Tibial artery (tissue), 4 donors: ENCODE measurements at places on chromosomes 11 and 22.
A peak's percentile ranks its signal among the peaks of the same experiment; 100 is the strongest.

GRCh38 chr22:26894362-26894761 lies 237.0 kb downstream of the MIAT start:
- H3K4me1 ChIP-seq, result peaks cover 41% of the 10 kb centered on the region
- H3K4me3 ChIP-seq, result no peak overlapping the region
- DNase-seq, result no peak
- H3K36me3 ChIP-seq, result no peaks in the 10 kb centered on the region

DNA sequence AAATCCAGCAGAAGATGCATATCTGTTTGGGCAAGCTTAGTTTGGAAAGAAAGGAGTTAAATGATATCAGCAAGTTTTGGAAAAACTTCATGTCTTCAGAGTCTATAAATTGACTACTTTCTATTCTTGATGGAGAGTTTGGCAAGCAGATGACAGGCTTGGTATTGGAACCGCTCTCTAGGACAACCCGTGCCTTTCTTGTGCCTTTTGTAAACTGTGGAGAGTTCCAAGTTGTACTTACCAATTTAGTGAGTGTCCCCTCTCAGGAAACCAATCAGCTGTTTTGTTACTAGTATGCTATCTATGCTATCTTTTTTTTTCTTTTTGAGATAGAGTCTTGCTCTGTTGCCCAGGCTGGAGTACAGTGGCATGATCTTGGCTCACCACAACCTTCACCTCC lies 43.7 kb upstream of the CTTN start:
- no peaks in the 10 kb centered on the region for H3K27me3 ChIP-seq
- H3K27ac ChIP-seq, result no peak overlapping the region
- H3K4me1 ChIP-seq, result peaks cover 6% of the 10 kb centered on the region
- DNase-seq, result no peak

- H3K27ac ChIP-seq, result no peak overlapping the region
- H3K36me3 ChIP-seq, result no peaks in the 10 kb centered on the region
- H3K27me3 ChIP-seq, result no peaks in the 10 kb centered on the region
- H3K4me3 ChIP-seq, result no peak overlapping the region
These were observed 35.5 kb upstream of the GAB4 start for GRCh38 chr22:17043521-17043920.

- no peaks in the 10 kb centered on the region for H3K27me3 ChIP-seq
- no peak overlapping the region for H3K4me3 ChIP-seq
- H3K27ac ChIP-seq, result peak overlapping the region; percentile 70
- peaks cover 19% of the 10 kb centered on the region for H3K4me1 ChIP-seq
- DNase-seq, result no peak
- H3K36me3 ChIP-seq, result no peaks in the 10 kb centered on the region
These were observed 19.8 kb upstream of the PGM2L1 start for GRCh38 chr11:74417860-74418508.

- no peaks in the 10 kb centered on the region for H3K27me3 ChIP-seq
- no peaks in the 10 kb centered on the region for H3K36me3 ChIP-seq
- no peak for DNase-seq
- no peaks in the 10 kb centered on the region for H3K4me1 ChIP-seq
These were observed 55.7 kb downstream of the MYO18B start for GRCh38 chr22:25797498-25798290.

DNA sequence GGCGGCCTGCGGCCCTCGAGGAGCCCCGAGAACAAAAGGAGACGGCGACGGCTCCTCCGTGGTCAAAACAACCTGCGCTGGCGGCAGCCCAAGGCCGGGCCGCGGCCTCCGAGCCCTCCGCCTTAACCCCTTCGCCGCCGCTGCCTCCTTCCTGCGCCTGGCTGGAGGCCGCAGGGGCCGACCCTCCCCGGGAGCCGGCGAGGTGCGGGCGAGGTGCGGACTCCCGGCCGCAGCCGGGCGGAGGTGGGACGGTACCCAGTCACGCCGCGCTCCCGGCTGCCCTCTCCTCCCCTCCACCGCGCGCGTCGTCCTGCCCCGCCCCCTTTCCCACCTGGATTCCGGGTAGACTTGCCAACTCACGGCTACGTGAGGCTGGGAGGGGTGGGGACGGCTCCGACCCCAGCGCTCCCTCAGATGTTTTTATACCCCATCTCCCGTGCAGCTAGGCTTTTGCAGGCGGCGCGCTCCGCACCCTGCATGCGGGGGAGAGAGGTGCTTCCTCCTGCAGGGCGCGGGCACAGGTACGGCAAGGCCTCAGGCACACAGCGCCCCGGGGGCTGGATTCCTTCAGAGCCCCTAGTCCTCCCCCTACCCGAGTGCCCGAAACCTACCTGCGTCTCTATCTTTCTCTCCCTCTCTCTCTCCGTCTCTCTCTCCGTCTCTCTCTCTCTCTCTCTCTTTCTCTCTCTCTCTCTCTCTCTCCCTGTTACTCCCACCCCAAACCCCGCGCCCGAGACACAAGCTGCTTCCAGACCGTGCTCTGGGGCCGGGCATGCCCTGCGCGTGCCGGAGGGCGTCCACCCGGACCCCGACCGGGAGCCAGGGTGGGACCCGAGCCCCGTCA lies 2.0 kb downstream of the PDGFB start:
- peak overlapping the region; percentile 38 for H3K27ac ChIP-seq
- no peaks in the 10 kb centered on the region for H3K27me3 ChIP-seq
- no peak for DNase-seq
- no peaks in the 10 kb centered on the region for H3K36me3 ChIP-seq
- H3K4me3 ChIP-seq, result peak overlapping the region; percentile 48

GRCh38 chr11:109304159-109304558 lies 117.8 kb upstream of the C11orf87 start:
- no peaks in the 10 kb centered on the region for H3K4me1 ChIP-seq
- no peak for DNase-seq
- no peak overlapping the region for H3K27ac ChIP-seq
- no peak overlapping the region for H3K4me3 ChIP-seq
- H3K27me3 ChIP-seq, result no peaks in the 10 kb centered on the region

GRCh38 chr11:68753300-68753699 lies 2.0 kb upstream of the TESMIN start:
- H3K4me1 ChIP-seq, result peaks cover 21% of the 10 kb centered on the region
- no peaks in the 10 kb centered on the region for H3K27me3 ChIP-seq
- no peak overlapping the region for H3K27ac ChIP-seq

- no peaks in the 10 kb centered on the region for H3K4me1 ChIP-seq
- no peaks in the 10 kb centered on the region for H3K27me3 ChIP-seq
These were observed 15.5 kb upstream of the MS4A12 start for GRCh38 chr11:60477035-60477445.

GRCh38 chr22:28180804-28181731 lies 262.0 kb upstream of the PITPNB start:
- peaks cover 22% of the 10 kb centered on the region for H3K4me1 ChIP-seq
- no peaks in the 10 kb centered on the region for H3K27me3 ChIP-seq
- no peak overlapping the region for H3K4me3 ChIP-seq
- H3K36me3 ChIP-seq, result no peaks in the 10 kb centered on the region
- no peak overlapping the region for H3K27ac ChIP-seq
- DNase-seq, result no peak

DNA sequence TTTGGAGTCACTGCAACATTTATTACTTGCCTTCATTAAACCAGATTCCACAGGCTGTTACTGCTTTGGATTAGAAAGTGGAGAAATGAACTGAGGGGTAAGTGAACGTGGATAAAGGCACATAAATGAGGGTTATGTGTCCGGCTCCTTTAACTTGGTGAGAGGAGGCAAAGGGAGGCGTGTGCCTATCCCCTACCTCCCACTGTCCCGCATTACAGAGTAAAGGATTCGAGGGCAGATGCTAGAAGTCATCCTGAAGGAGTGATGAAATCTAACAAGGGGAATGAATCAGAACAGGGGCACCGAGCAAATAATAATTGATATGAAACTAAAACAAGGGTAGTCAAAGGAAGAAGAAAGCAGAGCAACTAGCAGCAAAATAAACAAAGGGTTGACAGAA lies 147.2 kb downstream of the GRIA4 start:
- DNase-seq, result no peak
- no peak overlapping the region for H3K4me3 ChIP-seq
- H3K27me3 ChIP-seq, result no peaks in the 10 kb centered on the region

- DNase-seq, result no peak
- no peak overlapping the region for H3K4me3 ChIP-seq
- no peaks in the 10 kb centered on the region for H3K27me3 ChIP-seq
- H3K4me1 ChIP-seq, result no peaks in the 10 kb centered on the region
These were observed 130.5 kb downstream of the MED15 start for GRCh38 chr22:20637750-20638506.
